ENCODE measurements at places on chromosomes 4 and X.
A peak's percentile ranks its signal among the peaks of the same experiment; 100 is the strongest.

- DNase-seq: no peak
Measured at GRCh38 chr4:108700081-108700757, 49.8 kb downstream of the OSTC start.

DNA sequence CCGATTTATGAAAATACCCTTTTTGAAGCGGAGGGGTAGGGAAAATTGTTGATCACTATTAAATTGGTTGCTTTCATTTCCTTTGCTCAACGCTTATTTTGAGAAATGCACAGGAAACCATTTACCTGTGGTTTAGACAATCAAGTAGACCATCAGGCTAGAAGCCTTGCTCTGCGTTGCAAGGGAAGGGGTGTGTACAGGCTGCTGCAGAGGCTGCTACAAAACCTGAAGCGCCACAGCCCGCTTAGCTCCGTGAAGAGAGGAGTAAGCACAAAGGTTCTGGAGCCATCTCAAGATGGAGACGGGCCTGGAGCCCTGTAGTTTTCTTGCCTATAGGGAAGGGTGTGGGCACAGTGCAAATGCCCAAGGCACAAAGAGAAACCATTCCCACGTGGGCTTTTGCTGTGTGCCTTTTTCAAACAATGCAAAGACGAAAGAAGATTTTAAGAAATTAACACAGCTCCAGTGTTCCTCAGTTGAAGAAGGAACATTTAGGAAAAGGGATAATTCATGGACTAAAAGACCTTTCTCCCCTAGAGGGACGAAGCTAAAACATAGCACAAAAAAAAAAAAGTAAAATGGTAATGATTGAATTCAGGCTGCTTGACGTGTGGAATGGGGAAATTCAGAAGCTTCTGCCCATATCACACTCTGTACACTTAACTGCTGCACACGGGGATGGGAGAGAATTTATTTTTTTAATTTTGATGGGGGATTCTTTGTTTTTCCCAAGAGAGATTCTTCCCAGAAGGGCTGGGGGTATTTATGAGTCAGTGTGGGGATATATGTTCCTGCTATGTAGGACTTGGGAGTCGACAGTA lies 3.5 kb downstream of the TMSB4X start:
- DNase-seq: peak; percentile 87

DNA sequence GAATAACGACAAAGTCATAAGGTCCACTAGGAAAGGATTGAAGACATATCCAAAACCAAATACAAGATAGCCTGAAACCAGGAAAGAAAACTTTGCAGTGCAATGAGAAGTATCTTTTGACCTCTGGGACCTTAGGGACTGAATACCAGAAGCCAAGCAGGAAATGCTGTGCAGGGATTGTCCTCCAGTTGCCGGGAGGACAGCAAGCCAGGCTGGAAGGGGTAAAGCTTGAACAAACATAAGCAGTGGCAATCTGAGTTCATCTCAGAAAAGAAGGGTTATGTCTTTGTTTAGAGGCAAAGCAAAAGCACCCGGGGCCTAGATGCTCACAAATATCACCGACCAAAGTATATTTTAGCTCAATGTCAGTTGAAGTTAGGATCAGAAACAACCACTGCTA lies 55.3 kb upstream of the VCX start:
- no peak for DNase-seq

GRCh38 chr4:23388255-23388654 lies 501.6 kb downstream of the PPARGC1A start:
- no peak for DNase-seq

DNA sequence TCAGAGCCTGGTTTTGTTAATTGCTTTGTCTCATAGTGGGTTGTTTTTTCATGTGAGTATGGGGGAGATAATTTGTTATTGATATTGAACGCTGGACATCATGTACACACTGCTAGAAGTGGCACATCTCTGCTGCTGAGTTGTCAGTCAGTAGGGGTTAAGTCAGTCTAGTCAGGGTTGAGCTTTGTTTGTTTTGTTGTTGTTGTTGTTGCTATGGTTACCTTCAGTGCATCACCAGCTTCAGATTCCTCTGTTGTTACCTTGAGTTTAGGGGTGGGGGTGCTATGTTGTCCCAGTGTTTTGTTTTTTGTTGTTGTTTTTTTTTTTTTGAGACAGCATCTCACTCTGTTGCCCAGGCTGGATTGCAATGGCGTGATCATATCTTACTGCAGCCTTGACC lies 9.9 kb downstream of the YIPF6 start:
- DNase-seq: no peak

All from CD4-positive, alpha-beta T cell treated with Interleukin-15 for 1 hour (primary cell).